SW 1271 (cell line): ENCODE measurements at places on chromosomes 4 and X.

DNA sequence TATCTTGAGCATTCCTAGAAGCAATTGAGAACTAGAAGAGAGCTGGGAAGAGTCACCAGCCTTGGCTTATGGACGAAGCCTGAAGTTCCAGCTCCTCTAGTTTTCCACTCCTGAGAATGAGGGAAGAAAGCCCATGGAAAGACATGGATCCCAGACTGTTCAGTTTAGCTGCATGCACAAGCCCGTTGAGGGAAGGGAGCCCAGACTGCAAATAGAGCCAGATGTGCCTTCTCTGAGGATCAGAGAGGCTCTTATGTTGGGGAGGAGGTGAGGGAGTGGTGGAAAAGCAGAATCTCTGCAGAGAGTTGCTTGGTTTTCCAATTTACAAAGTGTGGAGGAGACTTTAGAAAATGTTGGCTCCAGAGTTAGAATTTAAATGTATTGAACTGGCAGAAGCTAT, 69.0 kb downstream of the ASB9 start:
- DNase-seq: no peak

- peak; percentile 2 for DNase-seq
These were observed 99.1 kb downstream of the ARHGAP10 start for GRCh38 chr4:147830987-147831386.

- DNase-seq: no peak
These were observed 260.7 kb downstream of the INPP4B start for GRCh38 chr4:142585411-142585810.

DNA sequence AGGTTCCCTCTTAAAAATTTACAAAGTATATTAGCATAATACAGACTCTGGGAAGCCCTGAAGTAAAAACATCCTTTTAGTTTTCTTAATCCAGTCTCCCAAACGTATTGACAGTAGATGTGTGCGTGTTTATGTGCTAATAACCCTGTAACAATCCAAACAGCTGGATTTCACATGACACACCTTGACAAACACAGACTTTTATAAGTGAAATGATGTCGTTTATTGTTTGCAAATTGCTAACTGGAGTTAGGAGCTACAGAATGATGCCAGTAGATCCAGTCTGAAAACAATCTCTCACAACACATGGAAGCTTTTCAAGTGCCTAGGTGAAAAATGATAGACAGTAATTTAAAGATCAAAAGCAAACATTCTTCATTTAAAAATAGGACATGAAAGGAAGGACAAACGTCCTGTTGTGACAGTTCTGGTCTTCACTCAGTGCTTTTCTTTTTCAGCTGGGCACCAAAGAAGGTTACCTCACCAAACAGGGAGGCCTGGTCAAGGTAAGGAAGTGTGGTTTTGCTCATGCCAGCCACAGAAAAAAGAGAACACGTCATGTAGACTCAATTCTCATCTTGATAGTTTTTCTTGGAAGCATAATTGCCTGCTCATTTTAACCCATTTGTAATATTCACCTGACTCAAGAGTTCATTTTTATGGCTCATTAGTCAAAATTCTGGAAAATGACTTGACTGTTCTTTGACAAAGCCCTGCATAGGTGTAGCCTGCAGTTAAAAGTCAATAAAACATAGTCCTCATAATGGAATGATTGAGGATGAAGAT, 32.9 kb downstream of the LAMTOR3 start:
- DNase-seq: no peak

DNA sequence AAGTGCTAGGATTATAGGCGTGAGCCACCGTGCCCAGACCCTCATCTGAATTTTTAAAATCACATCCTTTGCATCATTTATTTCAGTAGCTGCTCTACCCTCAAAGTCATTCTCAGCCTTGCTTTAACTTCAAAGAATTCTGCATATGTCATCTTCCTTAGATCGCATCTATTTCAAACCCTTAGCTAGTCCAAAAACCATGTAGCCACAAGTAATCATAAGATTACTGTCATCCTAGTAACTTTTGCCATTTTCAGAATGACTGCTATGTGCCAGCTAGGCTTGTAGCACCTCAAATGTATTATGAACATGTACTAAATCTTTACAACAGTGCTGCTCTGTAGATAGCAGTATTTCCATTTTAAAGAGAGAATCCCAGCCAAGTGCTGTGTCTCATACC, 45.5 kb upstream of the KLF3 start:
- DNase-seq: no peak

- DNase-seq: no peak
These were observed 50.6 kb downstream of the PPARGC1A start for GRCh38 chr4:23839279-23839678.

- DNase-seq: no peak
These were observed 18.2 kb upstream of the COX7B2 start for GRCh38 chr4:46927201-46927600.

DNA sequence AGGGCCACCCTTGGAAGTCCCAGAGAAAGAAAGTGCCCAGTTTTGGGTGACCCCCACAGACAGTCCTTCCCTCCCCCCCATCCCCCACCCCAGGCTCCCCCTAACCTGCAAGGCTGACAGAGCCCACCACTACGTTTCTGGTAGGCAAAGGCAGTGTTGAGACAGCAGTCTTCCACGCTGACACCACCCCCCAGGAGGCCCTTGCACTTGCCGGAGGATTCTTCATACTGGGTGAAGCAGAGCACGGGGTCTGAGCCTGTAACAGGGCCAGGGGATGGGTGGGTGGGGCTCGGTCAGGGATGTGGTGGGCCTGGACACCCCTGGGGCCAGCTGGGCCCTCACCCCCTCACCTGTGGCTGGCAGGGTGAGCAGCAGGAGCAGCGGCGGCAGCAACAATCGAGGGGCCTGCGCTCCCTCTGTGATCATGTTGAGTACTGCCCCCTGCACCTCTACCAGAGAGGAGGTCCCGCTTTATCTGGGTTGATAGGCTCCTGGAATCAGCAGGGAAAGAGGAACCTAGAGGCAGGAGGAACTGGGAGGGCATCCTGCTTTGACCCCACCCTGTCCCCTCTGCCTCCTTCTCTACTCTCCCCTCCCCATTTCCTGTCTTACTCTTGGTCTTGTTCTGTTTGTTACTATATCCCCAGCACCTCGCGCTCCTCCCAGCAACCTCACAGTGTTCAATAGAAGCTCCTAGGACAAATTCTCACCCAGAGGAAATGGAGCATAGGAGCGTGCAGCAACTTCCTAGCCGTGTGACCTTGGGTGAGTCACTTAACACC, at the start of gene CFP:
Gene CFP, minus strand, starts transcription at position 512 of the 782 bp plus-strand sequence. Its CDS starts 86 bp downstream, at position 426.
- no peak for DNase-seq
